T-helper 2 cell treated with Interferon-gamma antibody and Interleukin-4, amounts not matched to agents 5 μg/mL and 100 μg/mL, for 36 hours (primary cell): ENCODE measurements at places on chromosomes 2 and 18.
A peak's percentile ranks its signal among the peaks of the same experiment; 100 is the strongest.

- H3K36me3 ChIP-seq, result no peaks in the 10 kb centered on the region
- H3K4me3 ChIP-seq, result no peak overlapping the region
- DNase-seq, result no peak
- H3K4me1 ChIP-seq, result peaks cover 32% of the 10 kb centered on the region
These were observed 190.7 kb upstream of the CXCR4 start for GRCh38 chr2:136308611-136309010.

- peaks cover 6% of the 10 kb centered on the region for H3K27me3 ChIP-seq
- no peaks in the 10 kb centered on the region for H3K4me1 ChIP-seq
- DNase-seq, result peak; percentile 67
- peak overlapping the region; percentile 33 for H3K27ac ChIP-seq
These were observed 123.9 kb upstream of the SLC1A4 start for GRCh38 chr2:64865073-64865830.

- peak overlapping the region; percentile 89 for H3K27ac ChIP-seq
- DNase-seq, result peak; percentile 38
- H3K4me1 ChIP-seq, result peaks cover 13% of the 10 kb centered on the region
- H3K36me3 ChIP-seq, result no peaks in the 10 kb centered on the region
These were observed 13.3 kb upstream of the RAB17 start for GRCh38 chr2:237603718-237604362.

DNA sequence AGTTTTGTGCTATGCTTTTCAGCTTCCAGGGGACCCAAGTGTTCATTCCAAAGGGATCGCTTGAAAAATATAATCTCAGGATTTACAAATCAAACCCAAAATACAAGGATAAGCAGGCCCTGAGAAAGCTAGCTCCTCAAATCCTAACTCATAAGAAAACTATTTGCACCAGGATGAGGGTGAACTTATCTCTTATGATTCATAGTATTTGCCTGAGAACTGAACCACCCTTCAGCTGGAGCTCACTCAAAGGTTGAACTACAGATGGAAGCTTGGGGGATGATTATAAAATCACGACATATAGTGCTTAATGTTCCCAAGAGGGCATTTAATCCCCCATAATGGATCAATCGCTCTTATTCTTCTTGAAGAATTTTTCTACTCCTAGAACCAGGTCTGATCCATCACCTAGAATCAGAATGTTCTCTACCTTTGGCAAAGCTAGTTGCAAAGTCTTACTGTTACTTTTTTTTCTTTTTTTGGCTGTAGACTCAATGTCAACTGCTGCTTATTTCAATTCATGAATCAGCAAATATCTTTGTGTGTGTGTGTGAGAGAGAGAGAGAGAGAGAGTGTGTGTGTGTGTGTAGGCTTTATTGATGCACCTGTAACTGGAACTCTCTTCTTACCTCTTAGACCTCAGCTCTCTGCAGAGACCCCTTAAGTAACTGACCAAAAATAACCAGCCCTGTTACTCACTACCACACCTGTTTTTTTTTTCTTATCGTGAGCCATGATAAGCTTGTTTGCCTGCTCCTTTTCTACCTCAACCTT is 44.8 kb downstream of the ARL4C start:
- peaks cover 71% of the 10 kb centered on the region for H3K4me1 ChIP-seq
- no peak for DNase-seq
- H3K36me3 ChIP-seq, result peaks cover 76% of the 10 kb centered on the region
- H3K27ac ChIP-seq, result peak overlapping the region; percentile 87
- no peaks in the 10 kb centered on the region for H3K27me3 ChIP-seq

DNA sequence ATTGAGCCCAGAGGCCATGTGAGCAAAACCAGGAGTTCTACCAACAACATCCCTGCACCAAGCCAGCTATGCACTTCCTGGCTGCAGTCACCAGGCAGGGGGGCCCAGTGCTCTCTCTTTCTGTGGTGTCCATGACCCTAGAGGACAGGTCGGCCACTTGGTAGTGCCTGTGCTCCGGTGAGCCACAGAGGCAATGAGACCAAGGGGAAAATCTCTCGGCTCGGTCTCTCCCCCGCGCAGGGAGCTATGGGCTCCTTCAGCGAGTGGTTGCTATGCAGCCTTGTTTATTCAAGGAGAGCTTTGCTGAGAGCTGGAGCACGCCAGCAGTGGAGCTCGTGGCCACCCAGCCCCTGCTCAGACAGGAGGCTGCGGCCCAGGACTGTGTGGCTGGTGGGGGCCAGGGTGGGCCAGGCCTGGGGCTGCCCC is at the start of gene TOGARAM2:
TSS of gene TOGARAM2 (plus strand) at position 283 of the 426 bp plus-strand sequence. CDS start 13,537 bp downstream, outside the sequence.
- H3K36me3 ChIP-seq, result no peaks in the 10 kb centered on the region
- no peaks in the 10 kb centered on the region for H3K4me1 ChIP-seq
- no peaks in the 10 kb centered on the region for H3K27me3 ChIP-seq

GRCh38 chr2:219570194-219570923 is 980 bp downstream of the OBSL1 start:
- H3K27me3 ChIP-seq, result peaks cover 40% of the 10 kb centered on the region
- no peaks in the 10 kb centered on the region for H3K4me1 ChIP-seq
- no peaks in the 10 kb centered on the region for H3K36me3 ChIP-seq
- H3K27ac ChIP-seq, result no peak overlapping the region
- DNase-seq, result no peak

- no peak for DNase-seq
- H3K27me3 ChIP-seq, result no peaks in the 10 kb centered on the region
- H3K4me1 ChIP-seq, result no peaks in the 10 kb centered on the region
- no peak overlapping the region for H3K4me3 ChIP-seq
These were observed 234.0 kb downstream of the EPHA4 start for GRCh38 chr2:221337957-221338685.

DNA sequence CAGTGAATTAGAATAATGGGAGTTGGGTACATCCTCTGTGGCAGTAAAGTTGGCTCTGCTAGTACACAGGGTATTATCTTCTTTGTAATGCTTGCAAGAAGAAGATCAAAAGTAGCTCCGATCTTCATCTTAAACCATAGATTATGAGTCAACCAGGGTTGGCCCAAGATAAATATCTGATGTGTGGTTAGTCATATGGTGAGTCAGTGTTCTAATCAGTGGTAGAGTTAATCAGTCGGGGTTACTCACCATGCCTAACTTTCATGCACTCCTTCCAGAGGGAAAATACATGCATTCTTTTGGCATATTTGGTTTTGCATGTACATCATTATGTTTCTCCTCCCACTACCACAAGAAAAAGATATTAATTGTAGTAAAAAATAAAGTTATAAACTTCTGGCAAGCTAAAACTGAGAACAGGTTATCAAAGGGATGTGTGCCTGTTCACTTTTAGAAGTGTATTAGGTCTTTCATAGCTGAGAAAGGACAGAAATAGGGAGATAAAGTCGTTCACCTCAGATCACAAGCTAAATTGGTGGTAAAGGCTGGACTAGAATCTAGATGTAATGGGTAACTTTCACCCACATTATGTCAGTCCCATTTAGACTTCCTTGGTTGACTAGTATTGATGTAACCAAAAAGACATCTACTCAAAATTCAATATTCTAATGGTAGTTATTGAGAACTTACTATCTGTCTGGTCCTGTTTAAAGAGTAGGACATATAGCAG is 684.4 kb downstream of the IRS1 start:
- no peak overlapping the region for H3K4me3 ChIP-seq
- no peaks in the 10 kb centered on the region for H3K27me3 ChIP-seq
- H3K27ac ChIP-seq, result no peak overlapping the region

DNA sequence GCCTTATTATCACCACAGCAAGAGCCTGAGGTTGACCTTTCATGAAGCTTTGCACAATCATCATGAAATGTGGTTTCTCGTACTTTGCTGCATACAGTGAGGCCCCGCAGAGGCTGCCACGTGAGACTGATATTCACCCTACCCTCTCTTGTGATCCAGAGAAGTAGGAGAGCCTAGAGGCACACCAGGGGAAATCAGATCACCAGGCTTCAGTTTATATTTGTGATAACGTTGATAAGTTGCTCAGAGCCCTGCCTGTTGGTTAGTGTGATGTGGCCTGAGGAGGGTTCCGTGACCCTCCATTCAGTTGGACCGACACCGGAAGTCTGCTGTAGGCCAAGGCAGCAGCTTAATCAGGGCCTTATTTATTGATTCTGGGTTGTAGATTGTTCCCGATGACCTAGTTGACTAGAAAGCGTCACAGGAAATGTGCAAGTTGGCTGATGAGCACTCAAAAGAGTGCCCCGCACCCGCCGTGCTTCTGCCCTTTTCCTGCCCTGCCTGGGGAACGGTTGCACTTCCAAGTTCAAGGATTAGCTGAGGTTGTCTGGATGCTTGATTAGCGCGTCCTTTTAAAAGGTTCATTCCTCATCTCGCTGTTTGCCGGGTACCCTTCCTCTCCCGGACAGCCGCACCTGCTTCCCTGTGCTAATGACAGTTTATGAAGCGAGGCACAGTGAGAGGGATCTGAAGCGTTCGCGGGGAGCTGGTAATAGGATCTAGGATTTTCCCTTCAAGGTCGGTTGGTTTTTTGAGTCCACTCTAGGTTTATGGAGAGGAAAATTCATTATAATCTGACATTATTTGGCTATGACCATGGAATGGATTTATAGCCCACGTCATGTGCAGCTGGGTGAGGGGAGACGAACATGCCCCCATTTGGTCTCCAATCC is 146.4 kb downstream of the SH3RF3 start:
- H3K27ac ChIP-seq, result no peak overlapping the region
- DNase-seq, result no peak
- no peaks in the 10 kb centered on the region for H3K4me1 ChIP-seq
- H3K36me3 ChIP-seq, result no peaks in the 10 kb centered on the region

DNA sequence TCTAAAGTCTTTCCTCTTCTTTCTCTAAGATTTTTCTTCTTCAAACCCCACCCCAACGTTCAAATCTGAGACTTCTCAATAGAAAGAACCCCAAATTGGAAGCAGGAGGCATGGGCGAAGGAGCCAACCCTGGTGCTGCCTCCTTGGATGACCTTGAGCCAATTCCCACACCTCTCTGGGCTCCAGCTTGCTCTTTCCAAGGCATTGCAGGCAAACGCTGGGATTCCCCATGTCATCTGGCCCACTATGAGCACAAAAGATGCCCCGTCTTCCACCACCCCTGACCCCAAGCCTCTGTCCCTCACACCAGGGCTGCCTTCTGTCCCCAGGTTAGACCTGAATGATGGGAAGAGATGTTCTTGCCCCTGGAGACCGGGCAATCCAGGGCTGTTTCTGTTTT is 57.0 kb downstream of the TTC32 start:
- peaks cover 2% of the 10 kb centered on the region for H3K4me1 ChIP-seq
- H3K27ac ChIP-seq, result no peak overlapping the region
- H3K27me3 ChIP-seq, result peaks cover 2% of the 10 kb centered on the region
- H3K4me3 ChIP-seq, result no peak overlapping the region
- H3K36me3 ChIP-seq, result no peaks in the 10 kb centered on the region

- no peaks in the 10 kb centered on the region for H3K4me1 ChIP-seq
- peaks cover 9% of the 10 kb centered on the region for H3K27me3 ChIP-seq
- no peak for DNase-seq
- no peak overlapping the region for H3K27ac ChIP-seq
These were observed 53.5 kb upstream of the FN1 start for GRCh38 chr2:215489288-215489848.

DNA sequence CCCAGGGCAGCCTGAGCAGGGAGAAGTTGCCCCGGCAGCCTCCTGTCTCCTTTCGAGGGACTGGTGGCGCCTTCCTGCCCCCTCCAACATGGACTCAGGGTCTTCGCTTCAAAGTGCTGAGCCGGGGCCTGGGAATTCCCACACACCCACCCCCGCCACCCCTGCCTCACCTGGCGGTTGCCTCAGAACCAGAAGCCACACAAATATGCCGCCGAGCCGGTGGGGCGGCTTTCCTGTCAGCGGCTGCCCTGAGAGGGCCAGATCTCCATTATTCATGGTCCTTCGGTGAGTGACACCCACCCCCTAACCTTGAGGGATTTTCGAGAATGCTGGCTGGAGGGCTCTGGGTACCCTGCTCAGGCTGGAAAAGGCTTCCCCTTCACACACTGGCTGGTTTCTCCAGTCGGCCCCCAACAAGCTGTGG is 71.7 kb downstream of the SMAD7 start:
- H3K4me1 ChIP-seq, result peaks cover 10% of the 10 kb centered on the region
- H3K27me3 ChIP-seq, result peaks cover 7% of the 10 kb centered on the region
- H3K36me3 ChIP-seq, result no peaks in the 10 kb centered on the region
- no peak overlapping the region for H3K27ac ChIP-seq
- H3K4me3 ChIP-seq, result no peak overlapping the region

DNA sequence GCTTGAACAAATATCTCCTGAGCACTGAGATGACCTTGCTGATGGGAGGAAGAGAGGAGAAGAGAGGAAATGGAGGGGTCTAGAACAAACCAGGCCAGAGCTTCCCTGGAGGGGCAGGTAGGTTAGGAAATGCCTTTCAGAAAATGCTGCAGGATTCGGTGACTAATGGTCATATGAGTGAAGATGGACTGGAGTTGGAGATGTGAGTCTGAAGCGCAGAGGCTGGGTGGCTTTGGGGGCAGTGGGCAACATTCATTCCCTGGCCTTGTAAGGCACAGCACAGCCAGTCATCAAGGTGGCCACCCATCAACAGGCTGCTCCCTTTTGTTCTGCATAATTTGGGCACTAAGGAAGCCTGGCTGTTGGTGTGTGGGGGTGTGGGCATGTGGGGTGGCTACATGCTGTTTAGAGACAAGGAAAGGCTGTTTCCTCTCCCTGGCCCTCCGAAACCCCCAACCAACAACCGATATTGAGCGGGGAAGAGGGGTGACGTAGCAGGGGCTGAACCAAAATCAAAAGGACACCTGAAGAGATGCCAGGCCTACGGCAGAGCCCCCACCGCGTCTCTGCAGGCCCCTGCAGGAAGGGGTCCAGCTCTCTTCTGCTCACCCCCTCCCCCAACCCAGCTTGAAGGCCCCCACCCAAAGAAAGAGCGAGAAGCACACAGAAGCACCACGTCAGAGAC is 1.5 kb downstream of the SLC30A3 start:
- H3K4me1 ChIP-seq, result peaks cover 17% of the 10 kb centered on the region
- no peak overlapping the region for H3K27ac ChIP-seq
- H3K27me3 ChIP-seq, result peaks cover 45% of the 10 kb centered on the region
- no peak for DNase-seq
- peak overlapping the region; percentile 58 for H3K4me3 ChIP-seq

GRCh38 chr18:57909620-57910019 is 106.5 kb upstream of the ATP8B1 start:
- H3K27ac ChIP-seq, result no peak overlapping the region
- H3K36me3 ChIP-seq, result no peaks in the 10 kb centered on the region
- peaks cover 3% of the 10 kb centered on the region for H3K27me3 ChIP-seq
- no peak overlapping the region for H3K4me3 ChIP-seq

DNA sequence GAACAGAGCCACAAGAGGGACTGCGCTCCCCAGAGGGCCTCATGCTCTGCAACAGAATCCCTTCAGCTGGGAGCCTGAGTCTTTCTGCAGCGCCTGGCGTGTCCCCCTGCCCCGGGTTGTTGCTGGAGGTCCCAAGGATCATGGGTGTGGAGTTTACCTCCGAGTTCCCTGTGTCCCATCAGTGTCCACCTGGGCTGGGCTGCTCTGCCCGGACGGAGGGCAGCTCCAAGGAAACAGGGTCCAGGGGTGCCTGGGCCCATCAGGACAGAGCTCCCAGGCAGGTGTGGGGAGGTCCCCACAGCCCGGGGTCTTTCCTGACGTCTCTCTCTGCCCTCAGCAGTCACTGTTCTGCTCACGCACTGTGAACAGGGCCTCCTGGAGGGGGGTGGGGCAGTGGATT is 63.5 kb downstream of the EMILIN2 start:
- no peak for DNase-seq
- peaks cover 18% of the 10 kb centered on the region for H3K4me1 ChIP-seq
- no peak overlapping the region for H3K27ac ChIP-seq
- H3K27me3 ChIP-seq, result no peaks in the 10 kb centered on the region
